ENCODE measurements at places on chromosomes 2 and 18.

DNA sequence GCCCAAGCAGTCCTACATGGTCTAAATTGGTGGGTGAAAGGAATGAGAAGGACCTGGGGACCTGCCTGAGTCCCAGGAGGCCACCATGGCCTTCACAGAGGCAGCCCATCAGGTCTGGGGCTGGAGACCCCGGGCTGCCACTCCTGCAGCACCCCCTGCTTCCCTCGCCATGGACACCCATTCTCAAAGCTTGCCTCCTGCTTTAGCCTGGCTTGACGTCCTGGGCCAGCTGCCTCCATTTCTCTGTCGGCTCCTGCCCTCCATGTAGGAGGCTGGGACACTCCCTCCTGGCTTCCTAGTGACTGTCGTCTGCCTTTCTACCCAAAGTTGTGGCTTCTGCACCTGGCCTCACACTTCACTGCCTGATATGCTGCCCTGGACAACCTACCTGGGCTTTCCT, 198.6 kb downstream of the FAM210A start:
- DNase-seq = no peak

GRCh38 chr2:6589150-6589549, 276.6 kb downstream of the CMPK2 start:
- no peak for DNase-seq

DNA sequence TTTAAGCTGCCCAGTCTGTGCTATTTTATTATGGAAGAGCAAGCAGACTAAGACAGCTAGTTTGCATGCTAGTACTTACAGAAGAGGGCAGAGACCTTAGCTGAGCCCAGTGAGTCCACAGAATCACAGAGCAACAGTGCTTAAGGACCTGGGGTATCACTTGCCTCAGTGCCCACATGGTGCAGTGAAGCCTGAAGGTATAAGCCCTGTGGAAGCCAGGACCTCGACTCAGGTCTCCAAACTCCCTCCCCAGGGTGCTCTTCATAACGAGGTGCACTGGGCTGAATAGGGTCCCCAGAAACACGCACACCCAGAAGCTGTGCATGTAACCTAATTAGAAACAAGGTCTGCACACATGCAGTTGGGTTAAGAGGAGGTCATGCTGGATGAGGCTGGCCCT, 718.1 kb downstream of the GALR1 start:
- no peak for DNase-seq

DNA sequence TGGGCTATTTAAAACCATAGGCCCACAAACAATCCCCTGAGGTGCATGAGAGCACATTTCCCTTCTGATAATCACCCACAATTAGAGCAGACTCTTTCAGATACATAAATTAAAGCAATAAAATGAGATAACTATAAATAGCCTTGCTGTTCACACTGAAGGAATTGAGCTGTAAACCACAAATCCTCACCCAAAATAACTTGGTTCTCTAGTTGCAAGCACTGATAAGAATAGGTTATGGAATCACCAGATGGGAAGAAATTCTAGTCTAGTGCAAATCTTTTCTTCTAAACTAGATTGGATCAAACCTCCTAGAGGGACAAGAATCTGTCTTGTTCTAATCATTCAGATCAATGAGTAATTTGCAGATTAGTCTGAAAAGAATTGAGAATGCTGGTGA, 64.6 kb downstream of the NAB1 start:
- DNase-seq = no peak

DNA sequence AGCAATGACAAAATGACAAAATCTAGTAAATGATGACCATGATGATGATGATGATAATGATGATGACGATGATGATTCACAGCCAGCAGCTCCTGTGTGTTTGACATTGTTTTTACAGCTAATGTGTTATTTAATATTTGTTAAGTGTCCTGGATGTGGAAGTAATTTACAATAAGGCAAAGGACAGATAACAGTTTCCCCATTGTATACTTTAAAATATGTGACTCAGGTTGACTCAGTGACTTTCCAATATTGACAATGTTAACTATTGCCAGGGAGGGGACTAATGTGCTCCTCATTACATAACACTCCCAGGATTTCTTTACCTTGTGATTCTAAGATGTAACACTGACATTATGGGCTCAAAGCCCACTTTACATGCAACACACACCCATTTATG, 602.2 kb downstream of the FBXO15 start:
- DNase-seq = no peak

DNA sequence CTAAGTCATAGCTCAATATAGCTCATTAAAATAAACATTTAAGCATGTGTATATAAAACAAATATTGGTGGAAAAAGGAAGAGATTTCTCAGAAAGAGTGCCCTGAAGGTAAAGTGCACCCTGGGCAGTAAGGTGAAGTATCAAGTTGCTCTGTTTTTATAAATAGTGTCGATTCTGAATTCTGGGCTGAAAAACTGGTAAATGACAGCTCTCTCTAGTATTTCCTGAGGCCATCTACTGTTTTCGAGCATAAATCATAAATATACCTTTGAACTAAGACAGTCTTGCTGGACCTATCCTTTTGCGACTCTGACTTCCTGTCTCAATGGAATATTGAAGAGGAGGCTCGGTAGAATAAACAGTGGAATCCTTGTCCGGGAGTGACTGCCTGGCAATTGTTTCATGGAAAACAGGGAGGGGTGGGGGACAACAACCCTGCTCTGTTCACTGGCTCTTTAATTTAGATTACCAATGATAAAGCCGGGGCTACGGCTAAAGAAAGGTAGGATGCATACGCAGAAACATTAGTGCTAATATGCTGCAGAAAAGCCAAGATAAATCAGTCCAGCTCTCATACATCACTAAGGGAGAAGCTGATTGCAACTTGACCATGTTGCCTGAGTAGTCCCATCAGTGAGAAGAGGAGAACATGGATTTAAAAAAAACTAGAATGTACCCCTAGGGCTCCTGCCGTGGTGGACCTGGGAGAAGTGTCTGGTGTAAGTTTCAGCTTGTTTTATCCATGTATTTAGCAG, 124.1 kb downstream of the RAPGEF4 start:
- DNase-seq = no peak

DNA sequence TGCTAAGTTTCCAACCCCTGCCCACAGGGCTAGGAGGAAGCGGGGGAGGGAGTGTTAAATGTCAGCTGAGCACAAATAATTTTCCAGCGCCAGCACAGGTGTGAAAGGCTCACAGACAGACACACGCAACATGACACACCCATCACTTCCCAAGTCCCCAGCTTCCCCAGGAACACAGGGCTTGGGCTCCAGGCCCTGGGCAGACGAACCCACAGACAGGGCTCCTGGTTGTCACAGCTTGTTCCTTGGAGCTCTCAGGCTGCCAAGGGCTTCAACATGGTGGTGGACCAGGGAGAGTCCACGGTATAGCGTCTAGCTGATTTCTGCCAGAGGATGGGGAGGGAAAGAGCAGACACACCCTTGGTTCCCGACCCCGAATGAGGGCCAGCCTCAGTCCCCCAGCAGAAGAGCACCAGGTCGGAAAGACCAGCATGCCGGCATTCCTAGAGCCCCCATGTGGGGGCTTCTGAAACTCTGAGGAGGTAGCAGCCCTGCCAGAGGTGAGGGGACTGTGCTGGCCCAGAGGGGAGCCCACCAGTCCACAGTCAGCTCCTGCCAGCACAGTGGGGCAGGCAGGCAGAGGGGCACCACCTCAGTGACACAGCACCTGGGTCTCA, 1.9 kb downstream of the DUSP2 start:
- DNase-seq = no peak
